NCI-H2107 (cell line): ENCODE measurements at places on chromosomes 4 and X.

- no peak for DNase-seq
Measured at GRCh38 chr4:160026721-160027120, 923.8 kb downstream of the RAPGEF2 start.

DNA sequence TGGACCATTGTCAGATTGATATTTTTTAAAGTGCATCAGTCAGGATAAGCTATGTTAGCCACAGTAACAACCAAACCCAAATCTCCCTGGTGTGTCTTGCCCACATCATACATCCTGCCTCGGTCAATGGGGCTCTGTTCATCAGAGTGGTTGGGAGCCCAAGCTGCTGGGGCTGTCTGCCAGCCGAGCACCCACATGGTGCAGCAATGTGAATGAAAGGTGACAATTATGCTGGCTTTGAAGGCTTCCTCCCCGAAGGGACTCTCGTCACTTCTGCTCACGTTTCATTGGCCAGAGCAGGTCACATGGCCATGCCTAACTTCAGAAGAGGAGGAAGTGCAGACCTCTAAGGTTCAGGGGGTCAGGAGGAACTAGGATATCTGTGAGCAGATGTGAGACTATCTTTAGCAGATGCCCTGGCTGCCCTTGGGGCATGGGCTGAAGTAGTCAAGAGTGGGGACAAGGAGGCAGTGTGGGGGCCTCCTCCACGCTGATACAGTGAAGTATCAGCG is 1.3 kb upstream of the JAKMIP1 start:
- no peak for DNase-seq

GRCh38 chrX:103309860-103310554 is 783 bp downstream of the BEX2 start:
- no peak for DNase-seq

- no peak for DNase-seq
Measured at GRCh38 chr4:77493120-77493752, 112.4 kb upstream of the CXCL13 start.
